ENCODE measurements at places on chromosomes 5 and 9.

DNA sequence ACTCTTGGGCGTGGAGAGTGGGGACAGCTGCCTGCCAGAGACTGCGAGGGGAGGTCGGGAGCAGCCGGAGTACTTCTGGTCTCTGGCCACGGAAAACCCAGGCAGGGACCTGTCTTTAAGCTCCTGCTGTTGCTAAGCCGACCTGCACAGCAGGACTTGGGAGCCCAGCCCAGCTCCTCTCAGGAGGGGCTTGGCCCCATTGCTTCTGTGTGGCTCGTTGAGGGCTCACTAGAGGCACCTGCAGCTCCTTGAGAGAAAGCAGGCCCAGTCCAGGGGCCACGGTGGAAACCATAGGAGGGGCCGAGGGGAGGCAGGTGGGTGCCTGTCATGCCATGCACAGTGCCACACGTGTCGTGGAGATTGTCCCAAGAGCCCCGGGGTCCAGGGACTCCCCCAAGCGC is 3.3 kb upstream of the LCN2 start:
- DNase-seq: no peak

GRCh38 chr9:91117959-91118703 is 243.6 kb downstream of the AUH start:
- no peak for DNase-seq

GRCh38 chr5:958701-959571 is 49.7 kb upstream of the NKD2 start:
- no peak for DNase-seq

GRCh38 chr5:123960526-123960925 is 448.5 kb downstream of the CSNK1G3 start:
- DNase-seq: no peak

DNA sequence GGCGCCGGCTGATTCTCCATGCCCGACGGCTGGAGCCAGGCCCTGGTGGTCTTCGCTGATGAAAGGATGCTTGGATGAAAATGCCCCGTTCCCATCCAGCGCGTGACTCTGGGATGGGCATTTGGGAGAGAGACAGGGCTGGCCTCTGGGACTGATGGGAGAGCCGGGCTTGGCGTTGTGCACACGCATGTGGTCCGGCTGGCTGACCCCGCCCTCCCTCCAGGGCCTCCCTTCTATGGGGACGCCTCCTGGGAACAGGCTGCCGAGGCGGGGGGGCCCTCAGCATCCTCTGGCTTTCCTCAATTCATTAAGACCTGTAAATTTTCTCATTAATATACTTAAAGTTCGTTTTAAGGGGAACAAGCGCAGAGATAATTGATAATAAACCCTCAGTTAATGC is 36.8 kb downstream of the UNC5A start:
- no peak for DNase-seq

GRCh38 chr9:121989010-121989409 is 104.1 kb downstream of the TTLL11 start:
- no peak for DNase-seq

- no peak for DNase-seq
Observed at GRCh38 chr5:170380361-170380951, 8.7 kb downstream of the KCNMB1 start.

DNA sequence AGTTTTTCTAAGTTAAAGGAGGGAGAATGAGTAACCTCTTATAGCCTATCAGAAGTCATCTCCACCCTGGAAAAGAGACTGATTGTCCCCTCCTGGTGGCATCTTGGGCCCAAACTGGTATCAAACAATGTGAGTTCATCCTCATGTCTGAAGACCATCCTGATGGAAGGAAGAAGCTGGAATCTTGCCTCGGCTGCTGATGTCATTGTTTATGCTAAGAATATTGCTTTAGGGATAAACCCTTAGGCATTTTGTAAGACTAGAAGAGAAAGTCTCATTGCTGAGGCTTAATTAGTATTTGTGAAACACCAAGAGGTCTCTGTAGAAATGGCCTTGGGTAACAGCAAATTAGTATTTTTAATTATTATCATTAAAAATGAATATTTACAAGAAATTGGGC is 65.7 kb upstream of the KCNN2 start:
- no peak for DNase-seq

GRCh38 chr5:146026307-146027010 is 78.9 kb downstream of the PLAC8L1 start:
- no peak for DNase-seq
